ENCODE measurements at places on chromosomes 2 and 18. TPM values are rescaled to one million over a fixed set of nuclear protein-coding genes. Genes with fewer than 3 reads are reported as not detected.

DNA sequence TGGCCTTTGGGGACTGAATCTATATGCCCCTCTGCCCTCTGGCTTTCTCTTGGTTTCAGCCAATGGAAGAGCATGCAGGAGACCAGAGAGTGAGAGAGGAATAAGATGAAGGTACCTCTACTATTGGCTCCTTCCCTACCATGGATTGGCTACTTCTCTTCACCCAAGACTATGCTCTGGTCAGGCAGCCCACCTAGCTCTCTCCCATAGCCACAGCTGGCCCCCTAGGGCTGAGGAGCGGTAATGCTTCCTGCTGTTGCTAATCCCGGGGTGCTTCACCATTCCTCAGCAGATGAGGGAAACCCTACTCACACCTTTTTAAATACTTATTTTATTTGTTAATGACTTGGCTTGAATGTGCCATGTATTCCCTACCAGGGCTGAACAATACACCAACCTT is 142.4 kb downstream of the MREG start:
- no peaks in the 10 kb centered on the region for H3K4me1 ChIP-seq
- peaks cover 8% of the 10 kb centered on the region for H3K27me3 ChIP-seq
- H3K36me3 ChIP-seq: no peaks in the 10 kb centered on the region

The CIB4 gene
- not detected for total RNA-seq

The ALKAL2 gene
- total RNA-seq: 0.18 TPM

The SLC30A3 gene
- total RNA-seq: 2.1 TPM

GRCh38 chr2:223185638-223186037 is 133.6 kb downstream of the KCNE4 start:
- no peak overlapping the region for H3K4me3 ChIP-seq
- no peak for DNase-seq
- no peaks in the 10 kb centered on the region for H3K36me3 ChIP-seq
- H3K27ac ChIP-seq: no peak overlapping the region
- H3K4me1 ChIP-seq: no peaks in the 10 kb centered on the region
- no peaks in the 10 kb centered on the region for H3K27me3 ChIP-seq

DNA sequence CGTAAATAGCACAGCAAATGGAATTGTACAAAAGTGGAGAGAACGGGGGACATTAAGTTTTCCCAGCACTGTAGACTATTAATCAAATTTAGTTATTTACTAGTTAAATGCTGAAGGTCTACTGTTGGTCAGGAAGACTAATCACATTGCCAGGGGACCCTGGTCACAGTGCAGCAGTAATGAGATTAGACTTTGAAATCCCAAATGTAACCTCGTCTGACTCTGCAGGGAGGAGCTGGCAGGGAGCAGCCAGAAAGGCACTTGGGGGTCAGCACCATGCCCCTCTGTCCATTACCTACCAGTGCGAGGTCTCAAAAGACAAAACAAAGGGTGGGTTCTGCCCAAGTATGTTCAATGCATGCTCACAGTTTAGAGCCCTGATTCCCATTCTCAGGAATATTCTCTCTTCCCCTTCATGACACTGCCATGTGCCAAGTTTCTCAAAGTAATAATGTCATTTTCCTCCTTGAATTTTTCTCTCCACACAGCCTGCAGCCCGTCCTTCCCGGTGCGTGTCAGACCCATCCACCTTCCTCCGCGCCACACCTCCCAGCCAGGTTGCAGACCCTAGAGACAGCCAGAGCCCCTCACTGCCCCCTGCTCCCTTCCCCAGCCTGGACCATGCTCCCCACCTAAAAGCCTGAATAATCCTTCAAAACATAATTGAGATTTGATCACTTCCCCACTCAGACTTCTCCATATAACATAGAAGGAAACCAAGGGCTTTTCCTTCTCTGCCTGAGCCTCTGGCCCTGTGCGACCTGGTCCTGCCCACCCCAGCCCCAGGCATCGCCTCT is 52.5 kb downstream of the TMEM18 start:
- H3K27me3 ChIP-seq: no peaks in the 10 kb centered on the region
- no peak overlapping the region for H3K27ac ChIP-seq
- H3K36me3 ChIP-seq: no peaks in the 10 kb centered on the region
- no peak overlapping the region for H3K4me3 ChIP-seq
- DNase-seq: no peak
- H3K4me1 ChIP-seq: no peaks in the 10 kb centered on the region
